ENCODE measurements at places on chromosomes 2 and 18. TPM values are rescaled to one million over a fixed set of nuclear protein-coding genes. Genes with fewer than 3 reads are reported as not detected.

CIB4 gene
- not detected for total RNA-seq

PARD6G gene
- not detected for total RNA-seq

RAD51AP2 gene
- total RNA-seq, result not detected

TEX44 gene
- not detected for total RNA-seq

WIPF1 gene
- total RNA-seq, result 588 TPM

MALL gene
- total RNA-seq, result not detected

EVX2 gene
- total RNA-seq, result not detected

GPAT2 gene
- total RNA-seq, result 9.8 TPM

TRABD2A gene
- 66.6 TPM for total RNA-seq

PPP1R7 gene
- total RNA-seq, result 113 TPM

POTEF gene
- total RNA-seq, result not detected

KCNJ13 gene
- 0.12 TPM for total RNA-seq

B3GNT7 gene
- not detected for total RNA-seq

EFR3B gene
- total RNA-seq, result 0.07 TPM

ZSWIM2 gene
- not detected for total RNA-seq

IL36B gene
- not detected for total RNA-seq

COL3A1 gene
- not detected for total RNA-seq

CAPN14 gene
- 0.68 TPM for total RNA-seq

NEDD4L gene
- 4.3 TPM for total RNA-seq

SLC35F6 gene
- total RNA-seq, result 23.1 TPM

CXCR4 gene
- total RNA-seq, result 248 TPM

REG3G gene
- total RNA-seq, result not detected

Data from T-helper 1 cell treated with Interleukin-12 subunit alpha and Interleukin-12 subunit beta and Interleukin-4 antibody, amounts not matched to agents 30 ng/mL and 1 ng/mL, for 36 hours (primary cell).